ENCODE measurements at places on chromosomes 6 and 20. TPM values are rescaled to one million over a fixed set of nuclear protein-coding genes. Genes with fewer than 3 reads are reported as not detected.

- no peak for DNase-seq
Observed at GRCh38 chr20:47795214-47795907, 10.1 kb upstream of the SULF2 start.

DNA sequence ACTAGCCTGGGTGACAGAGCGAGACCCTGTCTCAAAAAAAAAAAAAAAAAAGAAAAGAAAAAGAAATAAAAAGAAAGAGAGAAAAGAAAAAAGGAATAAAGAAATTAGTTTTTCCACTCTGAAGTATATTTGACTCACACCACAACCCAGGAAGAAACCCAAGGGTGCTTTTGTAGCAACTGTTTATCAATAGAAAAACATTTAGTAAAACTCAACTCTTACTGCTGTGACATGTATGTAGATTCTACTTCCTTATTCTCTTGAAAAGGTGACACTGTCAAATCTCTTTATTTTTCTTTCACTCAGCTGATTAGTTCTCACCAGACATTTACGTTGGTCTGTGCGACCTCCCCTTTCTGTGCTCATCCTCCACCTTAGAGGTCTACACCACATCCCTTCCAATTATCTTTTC, 99.9 kb upstream of the SHLD1 start:
- DNase-seq = no peak

GRCh38 chr20:7981374-7981773, 38.2 kb downstream of the TMX4 start:
- DNase-seq = no peak

DNA sequence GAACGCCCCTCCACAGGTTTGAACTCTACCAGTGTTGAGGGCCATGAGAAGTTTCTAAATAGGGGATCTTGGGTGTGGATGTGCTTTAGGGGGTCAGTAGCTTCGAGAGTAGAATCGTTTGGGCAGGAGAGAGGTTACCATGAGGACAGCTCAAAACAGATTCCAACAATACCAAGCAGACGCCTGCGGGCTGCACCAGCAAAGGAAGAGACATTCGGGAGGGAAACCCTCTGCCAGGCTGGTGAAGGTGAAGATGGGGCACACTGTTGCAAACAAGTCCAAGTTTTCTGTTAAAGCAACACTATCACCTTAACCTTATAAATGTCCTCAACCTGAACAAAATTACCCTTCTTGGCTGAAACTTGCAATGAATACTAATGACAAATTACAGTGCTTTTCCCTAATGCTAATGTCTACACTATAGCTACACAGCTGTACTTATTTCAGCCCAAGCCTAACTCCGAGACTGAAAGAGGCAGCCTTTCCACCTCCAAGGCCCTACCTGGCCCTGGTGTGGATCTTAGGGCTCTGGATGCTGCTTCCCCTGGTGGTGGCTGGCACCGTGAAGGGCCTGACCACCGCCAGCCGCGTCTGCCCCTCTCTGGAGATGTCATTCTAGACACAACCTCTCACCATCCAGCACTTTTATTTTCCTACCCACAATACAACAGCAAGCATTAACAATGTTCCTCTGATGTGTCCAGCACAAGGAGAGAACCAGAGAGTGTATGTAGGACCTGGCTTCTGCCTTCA, 80.1 kb downstream of the DLL1 start:
- DNase-seq = no peak

GRCh38 chr6:33740794-33741193, 5.9 kb downstream of the IP6K3 start:
- no peak for DNase-seq

DNA sequence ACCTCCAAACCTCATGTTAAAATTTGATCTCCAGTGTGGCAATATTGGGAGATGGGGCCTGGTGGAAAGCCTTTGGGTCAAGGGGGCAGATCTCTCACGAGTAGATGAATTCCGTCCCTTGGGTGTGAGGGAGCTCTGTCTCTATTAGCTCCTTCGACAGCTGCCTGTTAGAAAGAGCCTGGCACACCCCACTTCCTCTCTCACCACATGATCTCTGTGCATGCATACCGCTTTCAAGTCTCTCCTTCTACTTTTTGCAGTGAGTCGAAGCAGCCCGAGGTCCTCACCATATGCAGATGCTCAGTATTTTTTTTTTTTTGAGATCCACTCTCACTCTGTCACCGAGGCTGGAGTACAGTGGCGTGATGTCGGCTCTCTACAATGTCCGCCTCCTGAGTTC, 176.9 kb downstream of the SYNDIG1 start:
- no peak for DNase-seq

RRBP1 gene
- 25.3 TPM for total RNA-seq

BIRC7 gene
- total RNA-seq = not detected

DNA sequence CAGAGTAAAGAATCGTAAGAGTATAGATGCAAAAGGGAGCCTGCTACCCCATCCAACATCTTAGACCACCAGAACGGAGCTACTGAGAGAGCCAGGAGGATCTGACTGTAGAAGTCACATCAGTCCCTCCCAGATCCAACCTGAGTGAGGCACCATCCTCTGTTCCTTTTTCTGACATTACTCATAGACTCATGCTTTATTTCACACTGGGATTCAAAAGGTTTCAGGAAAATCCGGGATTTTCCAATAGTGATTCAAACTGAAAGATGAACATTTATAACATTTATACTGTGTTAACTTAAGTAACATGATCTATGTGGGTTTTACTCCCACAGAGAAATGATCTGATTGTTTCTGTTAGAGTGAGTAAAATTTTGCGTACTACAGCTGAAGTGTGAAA, 868.6 kb upstream of the GJE1 start:
- no peak for DNase-seq

DNA sequence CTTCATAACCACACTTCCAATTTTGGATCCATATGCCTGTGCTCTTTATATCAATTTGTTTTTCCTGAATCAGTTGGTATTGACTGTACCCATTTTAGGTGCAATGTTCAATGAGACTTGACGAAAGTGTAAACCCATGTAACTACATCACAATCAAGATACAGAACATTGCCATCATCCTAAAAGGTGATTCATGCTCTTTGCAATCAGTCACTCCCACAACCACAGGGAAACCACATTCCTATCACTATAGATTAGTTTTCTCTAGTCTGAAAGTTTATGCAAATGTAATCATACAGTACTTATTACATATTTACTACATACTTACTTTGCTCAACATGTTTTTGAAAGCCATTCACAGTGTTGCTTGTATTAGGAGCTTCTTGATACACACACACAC, 167.4 kb downstream of the ADGRG6 start:
- DNase-seq = no peak

GRCh38 chr6:33668914-33669313, 42.6 kb downstream of the UQCC2 start:
- DNase-seq = no peak

All from CD8-positive, alpha-beta memory T cell (primary cell).